Activated CD4-positive, CD25-positive, alpha-beta regulatory T cell treated with anti-CD3 and anti-CD28 coated beads, Interleukin-2, amount 50 U/mL, for 16 hours (primary cell): ENCODE measurements at places on chromosomes 12 and 14.

- DNase-seq = no peak
These were observed 235.5 kb upstream of the TBX3 start for GRCh38 chr12:114919479-114919878.

DNA sequence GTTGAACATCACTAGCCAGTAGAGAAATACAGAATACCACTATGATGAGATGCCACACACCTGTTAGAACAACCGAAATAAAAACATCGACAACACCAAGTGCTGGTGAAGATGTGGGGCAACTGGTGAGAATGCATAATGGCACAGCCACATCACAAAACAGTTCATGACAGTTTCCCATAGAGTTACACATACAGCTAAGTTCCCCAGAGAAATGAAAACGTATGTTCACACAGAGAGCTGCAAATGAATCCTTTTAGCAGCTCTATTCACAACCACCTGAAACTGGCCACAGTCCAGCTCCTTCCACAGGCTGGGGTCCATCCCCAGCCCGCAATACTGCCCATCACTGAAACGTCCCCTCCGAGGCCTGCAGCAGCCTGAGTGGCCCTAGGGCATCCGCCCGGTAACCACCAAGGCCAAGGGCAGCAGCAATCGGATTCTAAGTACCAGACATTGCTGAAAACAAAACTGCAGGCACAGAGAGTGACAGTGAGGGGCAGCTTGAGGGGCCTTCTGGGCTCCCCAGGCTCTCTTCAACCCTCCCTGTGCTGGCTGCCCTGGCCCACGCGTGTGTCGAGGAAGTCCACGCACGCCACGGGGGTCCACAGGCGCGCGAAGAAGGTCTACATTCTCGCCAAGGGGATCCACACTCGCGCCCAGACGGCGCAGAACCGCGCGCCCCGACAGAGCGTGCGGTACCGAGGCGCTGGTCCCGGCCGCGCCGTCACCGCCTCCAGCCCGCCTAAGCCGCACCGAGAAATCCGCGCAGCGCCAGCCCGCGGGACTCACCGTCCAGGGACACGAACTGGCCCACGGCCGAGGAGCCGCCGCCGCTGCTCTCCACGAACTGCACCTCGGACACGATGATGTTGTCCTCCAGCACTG lies 903 bp downstream of the BRF1 start:
- DNase-seq = no peak

DNA sequence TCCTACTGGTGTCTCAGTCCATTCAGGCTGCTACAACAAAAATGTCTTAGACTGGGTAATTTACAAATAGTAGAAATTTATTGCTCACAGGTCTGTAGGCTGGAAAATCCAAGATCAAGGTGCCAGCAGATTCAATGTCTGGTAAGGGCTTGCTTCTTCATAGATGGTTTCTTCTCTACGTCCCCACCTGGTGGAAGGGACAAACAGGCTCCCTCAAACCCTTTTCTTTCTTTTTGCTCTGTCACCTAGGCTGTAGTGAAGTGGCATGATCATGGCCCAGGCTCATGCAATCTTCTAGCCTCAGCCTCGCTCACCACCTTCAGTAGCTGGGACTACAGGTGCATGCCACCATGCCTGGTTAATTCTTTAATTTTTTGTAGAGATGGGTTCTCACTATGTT lies 106.8 kb upstream of the RPH3A start:
- no peak for DNase-seq

- DNase-seq = no peak
These were observed 8.2 kb upstream of the CLEC2A start for GRCh38 chr12:9940375-9940774.

GRCh38 chr14:101109981-101110728 lies 206.6 kb upstream of the RTL1 start:
- no peak for DNase-seq
